ENCODE measurements at places on chromosomes 2 and 18. TPM values are rescaled to one million over a fixed set of nuclear protein-coding genes. Genes with fewer than 3 reads are reported as not detected.

The PLEKHA3 gene
- total RNA-seq, result 3.9 TPM

The MC2R gene
- total RNA-seq, result not detected

The CCBE1 gene
- total RNA-seq, result 0.85 TPM

The GAREM1 gene
- total RNA-seq, result 6.8 TPM

The ANKRD62 gene
- total RNA-seq, result not detected

The SKOR2 gene
- total RNA-seq, result not detected

The LRRC30 gene
- not detected for total RNA-seq

The TRAPPC12 gene
- 61.6 TPM for total RNA-seq

The CTLA4 gene
- not detected for total RNA-seq

The SPP2 gene
- total RNA-seq, result not detected

The ASIC4 gene
- not detected for total RNA-seq

The TBC1D8 gene
- 24.7 TPM for total RNA-seq

The RFTN2 gene
- total RNA-seq, result not detected

The MARCHF4 gene
- 0.42 TPM for total RNA-seq

The DES gene
- not detected for total RNA-seq

The TNFAIP6 gene
- total RNA-seq, result not detected

The STEAP3 gene
- 17.2 TPM for total RNA-seq

The MAP2 gene
- total RNA-seq, result 5.6 TPM

The G6PC2 gene
- total RNA-seq, result not detected

The GLI2 gene
- total RNA-seq, result 0.85 TPM

The MYO5B gene
- 26.8 TPM for total RNA-seq

The DSC1 gene
- total RNA-seq, result 0.28 TPM

All from airway epithelial cell (primary cell).